ENCODE measurements at places on chromosomes 7 and 10.
A peak's percentile ranks its signal among the peaks of the same experiment; 100 is the strongest.

GRCh38 chr7:47197486-47197885 lies 384.4 kb downstream of the TNS3 start:
- DNase-seq: no peak

- DNase-seq: no peak
These were observed 152.7 kb upstream of the GLI3 start for GRCh38 chr7:42389697-42390096.

GRCh38 chr7:2597273-2597640 lies 34.5 kb upstream of the TTYH3 start:
- DNase-seq: no peak

GRCh38 chr10:87935290-87936141 lies 72.1 kb downstream of the PTEN start:
- DNase-seq: no peak

- no peak for DNase-seq
These were observed 612.8 kb downstream of the IPMK start for GRCh38 chr10:57654856-57655255.

GRCh38 chr10:16381083-16381482 lies 55.7 kb upstream of the PTER start:
- DNase-seq: no peak

DNA sequence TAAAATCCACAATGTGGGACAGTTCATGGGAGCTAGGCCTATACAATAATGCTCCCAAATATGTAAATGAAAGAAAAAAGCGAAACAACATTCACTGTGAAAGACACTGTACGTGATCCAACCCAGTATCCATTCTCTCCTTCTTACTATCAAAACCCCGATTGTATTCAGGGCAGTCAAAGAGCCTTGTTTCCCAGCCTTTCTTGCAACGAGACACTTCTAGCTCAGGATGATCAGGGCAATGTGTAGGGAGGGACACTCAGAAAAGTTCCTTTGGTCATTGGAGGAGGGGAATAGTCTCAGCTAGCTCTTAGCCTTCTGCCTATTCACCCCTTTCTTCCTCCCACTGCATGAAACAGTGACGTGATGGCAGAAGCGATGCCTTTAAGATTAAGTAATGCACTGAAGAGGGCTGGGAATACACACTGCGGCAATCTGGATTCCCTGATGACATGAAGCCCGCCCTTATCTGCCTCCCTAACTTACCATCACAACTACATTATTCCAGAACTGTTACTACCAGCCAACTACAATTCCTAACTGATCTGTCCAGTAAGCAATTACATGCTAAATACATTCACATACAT lies 27.3 kb downstream of the UBE2H start:
- no peak for DNase-seq

DNA sequence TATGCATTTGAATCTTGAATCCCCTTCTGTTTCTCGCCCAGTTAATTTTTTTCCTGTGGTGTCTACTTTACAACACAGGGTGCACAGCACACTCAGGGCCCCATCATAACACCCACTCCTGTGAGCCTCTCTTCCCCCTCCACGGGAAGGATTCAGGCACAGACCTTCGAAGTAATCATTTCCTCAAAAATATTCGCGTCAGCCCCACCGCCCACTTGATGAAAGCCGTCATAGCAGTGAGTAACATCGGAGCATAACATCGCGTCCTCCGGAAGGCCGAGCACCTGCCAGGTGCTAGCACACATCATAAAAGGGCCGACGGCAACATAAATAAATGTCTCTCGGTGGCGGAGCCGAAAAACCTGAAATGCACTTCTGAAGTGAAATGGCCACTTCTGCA lies 201.7 kb upstream of the ADARB2 start:
- DNase-seq: peak; percentile 17

- no peak for DNase-seq
These were observed 232.2 kb downstream of the KIAA1217 start for GRCh38 chr10:24440817-24441797.

GRCh38 chr10:113100281-113100680 lies 150.2 kb downstream of the TCF7L2 start:
- DNase-seq: no peak

DNA sequence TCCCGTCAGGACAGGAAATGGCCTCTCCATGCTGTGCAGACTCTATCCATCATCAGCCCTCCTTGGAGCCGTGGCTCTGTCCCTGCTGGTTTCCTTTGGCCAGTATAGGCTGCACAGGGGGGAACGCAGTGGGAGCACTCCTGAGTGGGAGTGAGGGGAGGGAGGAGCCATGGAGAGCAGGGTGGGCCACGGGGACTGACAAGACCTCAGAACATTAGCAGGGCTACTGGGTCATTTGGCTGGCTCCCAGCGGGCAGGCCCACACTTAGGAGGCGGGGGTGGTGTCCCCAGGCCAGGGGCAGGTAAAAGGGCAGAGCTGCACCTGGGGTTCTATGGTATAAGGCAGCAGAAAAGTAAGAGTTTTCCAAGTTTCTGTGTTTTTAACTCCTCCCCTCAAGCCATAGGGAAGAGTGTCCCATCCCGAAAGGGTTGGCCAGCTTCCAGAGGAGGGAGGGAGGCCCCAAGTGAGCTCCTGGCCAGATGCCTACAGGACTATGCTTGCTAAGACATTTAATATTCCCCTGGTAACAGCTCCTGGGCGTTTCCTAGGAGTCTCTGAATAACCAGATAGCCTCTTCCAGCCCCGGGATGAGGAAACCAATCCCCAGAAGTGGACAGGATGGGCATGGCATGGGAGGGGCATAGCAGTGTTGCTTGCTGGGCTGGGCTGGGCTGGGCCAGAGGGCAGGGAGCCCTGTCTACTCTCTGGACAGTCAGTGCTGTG lies 5.5 kb upstream of the OPN4 start:
- DNase-seq: no peak

DNA sequence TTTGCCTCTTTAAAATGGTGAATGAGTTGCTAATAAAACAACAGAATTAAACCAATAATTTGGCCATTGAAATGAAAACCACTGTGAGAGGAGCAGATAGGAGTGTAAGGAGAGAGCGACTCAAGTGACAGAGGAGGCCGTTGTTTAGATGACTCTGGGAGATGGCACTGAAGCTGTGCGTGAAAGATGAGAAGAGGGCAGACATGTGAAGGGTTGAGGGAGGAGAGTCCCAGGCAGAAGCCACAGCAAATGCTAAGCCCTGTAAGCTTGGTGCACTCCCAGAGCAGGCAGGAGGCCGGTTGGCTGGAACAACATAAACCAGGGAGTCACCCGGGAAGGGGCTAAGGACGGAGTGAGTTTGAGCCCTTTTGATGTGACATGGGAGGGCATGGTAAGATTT lies 814 bp upstream of the OPALIN start:
- DNase-seq: no peak

DNA sequence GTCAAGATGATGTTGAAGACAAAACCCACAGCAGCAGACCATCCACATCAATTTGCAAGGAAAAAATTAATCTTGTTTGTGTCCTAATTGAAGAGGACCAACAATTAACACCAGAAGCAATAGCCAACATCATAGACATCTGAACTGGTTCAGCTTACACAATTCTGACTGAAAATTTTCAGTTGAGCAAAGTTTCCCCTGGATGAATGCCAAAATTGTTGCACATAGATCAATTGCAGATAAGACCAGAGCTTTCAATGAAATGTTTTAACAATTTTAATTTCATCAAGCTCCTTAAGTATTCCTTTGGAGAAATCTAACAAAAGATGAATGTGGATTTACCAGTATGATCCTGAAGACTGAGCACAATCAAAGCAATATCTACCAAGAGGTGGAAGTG lies 168.6 kb downstream of the CTNNA3 start:
- DNase-seq: no peak

- DNase-seq: no peak
These were observed 52.1 kb downstream of the GNAI1 start for GRCh38 chr7:80186721-80187120.

GRCh38 chr7:38482521-38482920 lies 148.7 kb downstream of the AMPH start:
- DNase-seq: no peak

DNA sequence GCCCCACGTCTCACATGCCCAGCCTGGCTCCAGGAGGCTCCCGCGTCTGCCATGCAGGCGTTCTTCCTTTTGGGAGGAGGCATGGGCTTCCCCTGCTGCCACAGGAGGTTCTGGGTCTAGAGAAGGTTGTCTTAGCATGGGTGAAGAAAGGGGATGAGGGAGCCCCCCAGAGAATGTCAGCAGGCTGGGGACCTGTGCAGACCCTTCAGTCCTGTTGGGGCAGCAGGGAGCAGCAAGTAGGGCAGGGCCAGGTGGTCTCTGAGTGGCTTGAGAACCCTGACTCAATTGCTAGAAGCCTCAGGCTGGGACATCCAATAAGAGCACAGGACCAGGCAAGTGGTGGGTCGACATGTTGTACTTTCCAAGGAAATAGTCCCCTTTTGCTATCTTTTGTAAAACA lies 34.4 kb upstream of the ADCYAP1R1 start:
- no peak for DNase-seq

Measured in stimulated activated CD8-positive, alpha-beta memory T cell treated with anti-CD3 and anti-CD28 coated beads, Interleukin-2, amount 100 ng/mL, for 1 hour (primary cell).